NCI-H1105 (cell line): ENCODE measurements at places on chromosomes 2 and 18.

DNA sequence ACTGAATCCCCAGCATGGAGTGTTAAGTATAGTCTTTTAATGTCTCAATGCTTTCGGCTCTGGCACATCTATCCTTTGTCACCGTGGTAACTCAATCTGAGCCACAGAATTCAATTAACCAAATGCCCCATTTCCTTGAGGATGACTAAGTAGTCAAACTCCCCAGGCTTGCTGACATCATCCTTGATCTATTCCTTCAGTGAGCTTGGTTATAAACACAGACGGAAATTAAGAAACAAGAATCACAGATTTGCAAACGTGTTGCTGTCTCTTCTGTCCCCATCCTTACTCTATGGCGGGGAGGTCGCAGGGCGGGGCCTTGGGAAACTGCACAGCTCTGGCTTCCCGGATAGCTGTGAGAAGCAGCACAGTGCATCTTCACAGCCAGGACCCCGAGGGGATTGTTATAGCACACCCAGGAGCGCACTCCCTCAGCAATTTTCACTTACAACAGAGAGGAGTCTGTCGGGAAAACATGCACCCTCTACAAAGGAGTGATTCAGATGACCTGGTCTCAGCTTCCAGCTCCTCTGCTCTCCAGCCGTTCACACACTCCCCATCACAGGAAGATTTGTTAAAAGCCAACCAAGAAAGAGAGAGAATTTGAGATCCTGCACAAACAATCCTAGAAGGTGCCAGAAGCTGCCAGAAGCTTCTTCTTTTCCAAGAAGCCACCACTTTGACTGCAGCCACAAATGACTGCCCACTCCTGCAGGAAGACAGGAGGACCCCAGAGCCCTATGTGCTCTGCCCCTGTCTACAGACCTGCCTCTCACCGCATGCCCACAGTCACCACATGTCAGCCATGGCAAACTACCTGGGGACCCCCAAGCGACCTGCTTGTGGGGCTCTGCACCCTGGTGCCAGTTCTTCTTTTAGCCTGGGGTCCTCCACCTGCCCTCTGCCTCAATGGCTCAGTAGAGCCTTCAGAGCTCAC is 44.9 kb upstream of the YWHAQ start:
- DNase-seq, result no peak

DNA sequence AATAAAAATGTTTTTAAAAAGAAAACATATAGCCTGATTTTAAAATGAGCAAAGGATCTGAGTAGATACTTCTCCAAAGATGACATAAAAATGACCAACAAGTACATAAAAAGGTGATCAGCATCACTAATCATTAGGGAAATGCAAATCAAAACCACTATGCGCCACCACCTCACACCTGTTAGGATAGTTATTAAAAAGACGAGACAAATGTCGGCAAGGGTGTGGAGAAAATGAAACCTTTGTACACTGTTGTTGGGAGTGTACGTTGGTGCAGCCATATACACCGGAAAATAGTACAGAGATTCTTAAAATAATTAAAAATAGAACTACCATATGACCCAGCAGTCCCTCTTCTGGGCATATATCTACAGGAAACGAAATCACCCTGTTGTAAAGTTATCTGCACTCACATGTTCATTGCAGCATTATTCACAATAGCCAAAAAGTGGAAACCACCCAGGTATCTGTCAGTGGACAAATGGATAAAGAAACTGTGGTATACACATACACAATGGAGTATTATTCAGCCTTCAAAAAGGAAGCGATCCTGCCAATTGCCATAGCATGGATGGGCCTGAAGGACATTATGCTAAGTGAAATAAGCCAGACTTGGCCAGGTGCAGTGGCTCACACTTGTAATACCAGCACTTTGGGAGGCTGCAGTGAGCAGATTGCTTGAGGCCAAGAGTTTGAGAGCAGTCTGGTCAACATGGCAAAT is 91.6 kb downstream of the PRKRA start:
- no peak for DNase-seq

- peak; percentile 53 for DNase-seq
These were observed 57.3 kb upstream of the PSMD14 start for GRCh38 chr2:161250864-161251436.

- no peak for DNase-seq
These were observed 20.4 kb upstream of the FEZ2 start for GRCh38 chr2:36618381-36618780.

DNA sequence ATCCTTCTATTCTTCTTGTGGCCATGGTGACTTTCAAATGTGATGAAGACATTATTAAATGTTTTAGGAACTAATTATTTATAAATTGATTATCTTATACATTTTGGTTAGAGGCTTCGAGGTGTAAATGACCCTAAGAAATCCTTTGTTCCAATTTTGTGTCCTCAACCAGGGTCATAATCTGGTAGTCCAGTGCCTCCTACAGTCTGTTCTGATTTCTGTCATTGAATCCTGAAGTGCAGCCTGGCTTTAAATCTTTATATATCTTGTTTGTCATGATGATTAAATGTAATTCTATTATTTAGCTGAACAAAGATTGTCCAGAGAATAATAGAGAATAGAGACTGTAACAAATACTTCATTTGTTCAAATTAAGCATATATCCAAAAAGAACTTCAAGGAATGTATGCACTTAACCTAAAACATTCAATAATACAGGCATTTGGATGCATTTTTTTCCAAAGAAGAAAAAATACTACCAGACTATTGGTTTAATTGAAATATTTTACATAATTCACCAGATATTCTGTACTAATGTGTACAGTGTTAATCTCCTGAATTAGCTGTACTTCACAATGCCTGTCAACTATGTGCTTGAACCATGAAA is 89.8 kb downstream of the PRPF40A start:
- no peak for DNase-seq

DNA sequence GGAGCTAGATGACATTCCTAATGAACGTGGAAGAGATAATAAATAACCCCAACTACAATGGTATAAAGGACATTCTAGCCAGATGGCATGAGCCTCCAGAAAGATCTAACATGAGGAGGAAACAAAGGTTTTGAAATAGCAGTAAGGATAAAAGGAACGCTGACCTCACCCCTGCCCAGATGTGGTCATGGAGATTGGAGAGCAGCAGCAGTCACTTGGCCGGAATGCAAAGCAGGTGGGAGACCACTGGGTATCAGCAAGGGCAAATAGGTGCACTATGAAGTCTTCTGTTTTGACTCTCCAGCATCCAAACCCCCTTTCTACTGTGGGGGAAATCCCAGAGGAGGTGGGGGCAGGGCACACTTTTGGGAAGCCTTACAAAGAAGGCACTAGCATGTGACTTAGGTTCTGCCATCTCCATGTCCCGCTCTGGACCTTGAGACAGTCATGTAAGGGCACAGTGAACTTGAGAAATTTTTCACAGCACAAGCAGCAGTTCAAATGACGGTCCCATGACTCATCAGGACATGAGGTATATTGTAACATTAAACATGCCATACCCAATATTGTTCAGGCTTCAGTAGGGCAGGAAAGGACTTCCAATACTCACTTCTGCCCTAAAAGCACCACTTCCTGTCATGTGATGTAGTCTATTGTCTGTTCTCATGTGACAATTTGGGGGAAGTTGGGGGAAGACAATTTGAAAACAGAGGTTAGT is 55.2 kb downstream of the METTL4 start:
- no peak for DNase-seq

DNA sequence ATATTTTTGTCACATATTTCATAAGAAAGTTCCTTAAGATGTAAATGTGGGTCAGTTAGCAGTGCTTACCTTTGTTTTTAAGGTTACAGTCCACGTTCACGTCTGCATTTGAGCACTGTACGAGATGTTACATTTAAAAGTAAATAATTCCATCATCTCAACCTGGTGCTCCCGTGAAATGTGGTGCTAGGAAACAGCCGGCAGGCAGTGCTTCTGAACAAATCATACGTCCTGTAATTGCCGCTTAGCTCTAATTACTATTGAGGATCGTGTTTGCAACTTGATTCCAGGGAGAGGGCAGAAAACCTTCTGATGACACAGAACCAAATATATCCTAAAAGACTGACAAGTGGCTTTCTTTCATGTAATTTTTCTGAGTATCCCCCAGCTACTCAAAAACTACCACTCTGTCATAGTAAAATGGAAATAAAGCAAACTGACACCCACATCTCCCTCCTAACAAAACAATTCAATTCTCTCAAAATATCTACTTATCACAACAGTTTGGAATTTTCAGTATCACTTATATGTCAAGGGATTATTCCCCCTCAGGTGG is 297.8 kb upstream of the SESTD1 start:
- peak; percentile 83 for DNase-seq

DNA sequence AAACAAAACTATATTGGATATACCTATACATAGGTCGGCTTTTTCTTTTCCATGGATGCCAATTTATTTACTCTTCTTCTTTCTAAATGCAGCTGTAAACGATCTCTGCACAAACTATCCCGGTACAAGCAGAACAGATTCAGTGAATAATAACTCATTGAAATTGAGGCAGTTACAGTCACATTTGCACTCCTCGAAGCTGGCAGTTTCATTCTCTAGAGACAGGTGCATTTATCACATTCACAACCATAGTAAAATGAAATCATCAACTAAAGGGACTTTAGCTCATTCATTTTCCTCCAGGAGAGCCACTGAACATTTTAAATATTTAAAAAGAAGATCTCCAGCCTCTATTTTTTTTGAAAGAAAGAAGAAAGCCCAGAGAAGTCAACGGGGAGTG is 551.7 kb downstream of the LRP1B start:
- no peak for DNase-seq

- DNase-seq, result no peak
These were observed 62.6 kb upstream of the TGFA start for GRCh38 chr2:70616168-70616694.

DNA sequence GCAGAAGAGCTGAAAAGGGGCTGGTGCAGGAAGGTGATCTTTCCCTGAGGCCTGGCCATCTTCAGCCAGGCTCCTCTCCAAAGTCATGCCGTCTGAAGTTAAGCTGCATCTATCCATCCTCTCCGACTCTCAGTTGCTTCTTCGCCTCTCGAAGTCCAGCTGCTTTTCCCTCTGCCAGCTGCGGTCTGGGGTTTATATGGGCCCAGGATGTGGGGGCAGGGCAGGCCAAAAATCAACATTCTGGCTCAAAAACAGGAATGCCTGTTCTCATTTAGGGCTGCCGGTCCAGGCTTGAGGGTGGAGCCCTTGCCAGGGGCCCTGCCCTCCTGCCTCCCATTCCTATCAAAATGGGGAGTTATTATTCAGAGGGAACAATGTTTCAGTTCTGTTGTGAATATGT is 31.2 kb downstream of the CREG2 start:
- DNase-seq, result no peak

DNA sequence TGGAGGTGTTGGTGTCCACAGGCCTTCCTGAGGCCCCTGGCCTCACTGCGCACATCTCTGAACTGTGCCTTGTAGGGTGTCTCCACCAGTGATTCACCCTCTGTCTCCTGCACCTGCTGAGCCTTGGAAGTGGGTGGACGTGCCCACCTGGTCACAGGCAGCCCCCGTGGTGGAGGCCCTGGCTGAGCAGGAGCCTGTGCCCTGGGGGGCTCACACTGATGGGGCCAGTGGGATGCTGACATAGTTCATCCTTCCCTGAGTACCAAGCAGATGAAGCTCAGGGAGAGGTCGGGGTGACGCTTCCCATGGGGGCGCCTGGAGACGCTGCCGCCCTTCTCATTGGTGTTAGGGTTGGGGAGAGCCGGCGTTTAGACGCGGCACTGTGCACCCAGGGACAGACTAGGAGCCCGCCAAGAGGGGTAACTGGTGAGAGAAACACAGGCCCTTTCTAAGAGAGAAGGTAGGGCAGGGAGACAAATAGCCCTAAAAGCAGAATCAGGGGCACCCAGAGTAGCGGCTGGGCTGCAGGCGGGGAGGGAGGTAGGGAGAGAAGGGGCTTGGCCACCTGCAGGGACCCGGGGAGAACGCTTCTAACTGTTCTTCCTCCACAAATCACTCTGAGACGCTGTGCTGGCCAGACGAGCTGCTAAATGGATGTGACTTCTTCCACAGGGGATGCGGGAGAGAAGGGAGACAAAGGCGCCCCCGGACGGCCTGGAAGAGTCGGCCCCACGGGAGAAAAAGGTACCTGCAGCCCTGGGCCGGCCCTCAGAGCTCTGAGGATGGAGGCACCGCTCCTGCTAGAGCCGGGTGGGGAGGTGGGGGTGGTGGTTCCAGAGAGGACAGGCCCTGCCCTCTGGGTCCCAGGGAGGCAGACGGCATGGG is 18.0 kb downstream of the COLEC11 start:
- no peak for DNase-seq

DNA sequence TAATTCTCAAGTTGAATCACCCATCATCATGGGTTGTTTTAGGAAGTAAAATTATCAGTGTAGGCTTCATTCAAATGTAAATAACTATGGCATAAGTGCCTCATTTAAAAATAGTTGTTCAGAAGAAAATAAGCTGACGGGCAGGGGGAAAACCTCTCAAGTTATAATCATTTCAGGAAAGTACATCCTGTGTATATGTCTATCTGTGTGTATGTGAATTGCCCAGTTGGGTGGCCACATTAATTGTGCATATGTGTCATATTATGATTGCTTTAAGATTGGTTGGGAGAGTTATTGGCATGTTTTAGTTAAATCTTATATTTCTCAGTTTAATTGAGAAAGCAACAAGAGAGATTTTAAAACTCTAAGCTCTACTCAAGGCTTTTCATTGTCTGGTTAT is 282.8 kb upstream of the VWC2L start:
- DNase-seq, result no peak

DNA sequence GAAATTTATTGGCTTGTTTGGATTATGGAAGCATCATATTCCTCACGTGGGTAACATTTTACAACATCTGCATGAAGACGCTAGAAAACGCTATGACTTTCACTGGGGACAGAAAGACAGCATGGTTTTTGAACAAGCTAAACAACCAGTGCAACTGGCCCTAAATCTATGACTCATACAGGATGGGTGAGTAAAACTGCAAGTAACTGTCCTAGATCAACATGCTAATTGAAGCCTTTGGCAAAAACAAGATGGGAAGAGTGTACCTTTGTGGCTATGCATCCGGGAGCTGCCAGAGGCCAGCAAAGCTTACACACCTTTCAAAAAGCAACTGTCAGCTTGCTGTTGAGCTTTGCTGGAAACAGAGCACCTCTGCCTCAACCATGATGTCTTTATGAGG is 1096.0 kb upstream of the DDX18 start:
- no peak for DNase-seq

DNA sequence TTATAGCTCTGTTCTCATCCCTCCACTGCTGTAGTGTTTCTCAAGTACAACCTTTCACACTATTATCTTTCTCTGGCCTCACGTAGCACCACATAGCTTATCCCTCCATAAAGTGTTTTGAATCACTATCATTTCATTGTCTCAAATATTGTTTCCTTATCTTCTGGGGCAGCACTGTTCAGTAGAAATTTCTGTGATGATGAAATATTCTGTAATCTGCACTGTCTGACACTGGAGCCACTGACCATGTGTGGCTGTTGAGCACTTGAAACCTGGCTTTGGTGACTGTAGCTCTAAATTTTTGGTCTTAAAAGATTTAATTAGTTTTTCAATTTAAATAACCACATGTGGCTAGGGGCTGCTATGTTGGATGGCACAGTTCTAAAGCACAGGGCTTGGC is 78.9 kb downstream of the CPS1 start:
- no peak for DNase-seq

GRCh38 chr2:146927080-146927711 is 917.6 kb upstream of the ACVR2A start:
- no peak for DNase-seq

- DNase-seq, result no peak
These were observed 26.6 kb upstream of the SPRED2 start for GRCh38 chr2:65458999-65459398.
